ENCODE measurements at places on chromosomes 13 and 19. TPM values are rescaled to one million over a fixed set of nuclear protein-coding genes. Genes with fewer than 3 reads are reported as not detected.

KLK8 gene
- total RNA-seq: 2.1 TPM

ZNF441 gene
- 0.23 TPM for total RNA-seq

ZNF780A gene
- 11.0 TPM for total RNA-seq

DNA sequence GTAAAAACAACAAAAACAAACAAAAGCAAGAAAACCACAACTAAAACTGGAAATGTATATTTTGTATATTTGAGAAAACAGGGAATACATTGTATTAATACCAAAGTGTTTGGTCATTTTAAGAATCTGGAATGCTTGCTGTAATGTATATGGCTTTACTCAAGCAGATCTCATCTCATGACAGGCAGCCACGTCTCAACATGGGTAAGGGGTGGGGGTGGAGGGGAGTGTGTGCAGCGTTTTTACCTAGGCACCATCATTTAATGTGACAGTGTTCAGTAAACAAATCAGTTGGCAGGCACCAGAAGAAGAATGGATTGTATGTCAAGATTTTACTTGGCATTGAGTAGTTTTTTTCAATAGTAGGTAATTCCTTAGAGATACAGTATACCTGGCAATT lies 17.1 kb downstream of the KLF5 start:
- H3K27me3 ChIP-seq: no peaks in the 10 kb centered on the region
- peaks cover 2% of the 10 kb centered on the region for H3K4me1 ChIP-seq
- H3K27ac ChIP-seq: no peak overlapping the region
- DNase-seq: no peak

DNA sequence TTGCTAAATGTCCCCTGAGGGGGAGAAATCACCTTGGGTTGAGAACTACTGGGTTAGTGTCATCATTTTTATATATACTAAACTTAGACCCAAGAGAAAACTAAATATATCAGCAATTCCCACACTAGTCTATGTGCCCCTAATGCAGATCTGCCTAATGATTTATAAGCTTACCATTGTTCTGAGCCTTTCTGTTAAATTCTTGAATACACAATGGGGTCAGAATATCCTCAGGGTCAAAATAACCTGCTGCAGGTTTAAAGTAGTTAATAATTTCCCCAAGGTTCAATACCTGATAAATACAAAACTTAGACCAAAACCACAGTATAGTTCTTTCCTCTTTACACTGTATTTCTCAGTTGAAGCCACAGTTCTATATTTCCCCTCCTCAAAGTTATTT lies 4.6 kb downstream of the VWA8 start:
- DNase-seq: no peak
- no peaks in the 10 kb centered on the region for H3K36me3 ChIP-seq
- no peaks in the 10 kb centered on the region for H3K27me3 ChIP-seq
- no peak overlapping the region for H3K4me3 ChIP-seq
- no peak overlapping the region for H3K27ac ChIP-seq
- H3K4me1 ChIP-seq: 0 out of 2 replicates have a peak, but pooled peaks cover under 1% of the 10 kb centered on the region

DNA sequence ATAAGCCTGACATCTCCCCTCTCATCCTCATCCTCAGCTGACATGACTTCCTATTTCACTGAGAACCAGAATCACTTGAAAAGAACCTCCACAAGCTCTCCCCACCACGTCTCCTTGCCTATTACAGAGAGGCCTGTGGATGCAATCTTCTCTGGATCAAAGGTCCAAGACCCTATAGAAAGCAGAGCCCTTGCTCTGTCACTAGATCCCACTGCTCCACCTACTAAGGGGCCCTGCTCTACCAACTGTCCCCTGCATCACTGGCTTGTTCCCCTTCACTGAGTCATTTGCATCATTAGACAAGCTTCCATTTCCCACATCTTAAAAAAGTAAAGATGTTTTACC lies 40.8 kb downstream of the RCBTB2 start:
- no peak overlapping the region for H3K4me3 ChIP-seq
- DNase-seq: no peak
- no peaks in the 10 kb centered on the region for H3K27me3 ChIP-seq
- no peak overlapping the region for H3K27ac ChIP-seq
- H3K4me1 ChIP-seq: no peaks in the 10 kb centered on the region

DNA sequence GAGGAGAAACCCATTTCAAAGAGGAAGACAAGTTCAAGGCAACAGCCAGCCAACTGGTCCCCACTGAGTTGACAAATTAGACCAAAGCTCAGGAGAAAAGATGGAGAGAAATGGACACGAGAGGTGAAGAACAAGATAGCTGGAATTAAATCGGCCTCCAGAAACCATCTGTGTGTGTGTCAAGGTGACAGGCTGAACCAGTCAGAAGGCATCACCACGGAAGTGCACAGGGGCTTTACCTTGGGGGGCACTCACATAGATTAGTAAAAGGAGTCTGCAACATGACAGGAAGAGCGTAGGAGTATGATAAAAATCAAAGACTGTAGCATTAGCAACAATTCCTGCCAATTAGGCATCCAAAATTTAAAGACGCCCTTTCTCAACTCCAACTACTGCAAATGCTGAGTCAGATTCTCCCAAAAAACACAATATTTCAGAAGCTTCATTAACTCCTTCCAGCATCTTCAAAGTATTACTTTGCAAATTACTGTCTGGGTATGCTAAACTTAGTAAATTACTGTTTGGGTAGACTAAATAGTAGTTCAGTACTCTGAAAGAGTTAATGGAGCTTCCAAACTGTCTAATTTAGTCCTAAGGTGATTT lies 66.2 kb downstream of the FOXO1 start:
- DNase-seq: no peak
- no peaks in the 10 kb centered on the region for H3K36me3 ChIP-seq
- no peaks in the 10 kb centered on the region for H3K27me3 ChIP-seq
- H3K27ac ChIP-seq: no peak overlapping the region

GRCh38 chr13:92941167-92941566 lies 285.4 kb upstream of the GPC6 start:
- H3K36me3 ChIP-seq: no peaks in the 10 kb centered on the region
- no peak overlapping the region for H3K4me3 ChIP-seq
- H3K27ac ChIP-seq: no peak overlapping the region

DNA sequence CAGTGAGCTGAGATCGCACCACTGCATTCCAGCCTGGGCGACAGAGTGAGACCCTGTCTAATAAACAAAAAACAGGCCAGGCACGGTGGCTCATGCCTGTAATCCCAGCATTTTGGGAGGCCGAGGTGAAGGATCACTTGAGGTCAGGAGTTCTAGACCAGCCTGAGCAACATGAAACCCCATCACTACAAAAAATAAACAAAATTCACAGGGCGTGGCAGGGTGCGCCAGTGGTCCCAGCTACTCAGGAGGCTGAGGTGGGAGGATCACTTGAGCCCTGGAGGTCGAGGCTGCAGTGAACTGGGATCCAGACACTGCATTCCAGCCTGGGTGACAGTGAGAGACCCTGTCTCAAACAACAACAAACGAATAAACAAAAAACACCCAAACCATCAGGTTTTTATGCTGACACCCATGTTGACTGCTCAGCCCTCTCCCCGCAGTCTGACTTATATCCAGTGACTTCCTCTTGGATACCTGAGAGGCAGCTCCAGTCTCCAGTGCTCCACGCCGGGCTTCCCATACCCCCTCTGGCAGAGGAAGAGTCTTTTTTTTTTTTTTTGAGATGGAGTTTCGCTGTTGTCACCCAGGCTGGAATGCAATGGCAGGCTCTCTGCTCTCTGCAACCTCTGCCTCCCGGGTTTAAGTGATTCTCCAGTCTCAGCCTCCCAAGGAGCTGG lies 17.7 kb downstream of the WTIP start:
- no peaks in the 10 kb centered on the region for H3K4me1 ChIP-seq
- H3K36me3 ChIP-seq: no peaks in the 10 kb centered on the region

GRCh38 chr19:1453525-1454364 lies 3.8 kb downstream of the APC2 start:
- no peaks in the 10 kb centered on the region for H3K36me3 ChIP-seq
- H3K27ac ChIP-seq: no peak overlapping the region
- peaks cover 42% of the 10 kb centered on the region for H3K27me3 ChIP-seq
- no peak overlapping the region for H3K4me3 ChIP-seq
- DNase-seq: no peak

- no peaks in the 10 kb centered on the region for H3K36me3 ChIP-seq
- H3K27me3 ChIP-seq: no peaks in the 10 kb centered on the region
- H3K27ac ChIP-seq: no peak overlapping the region
Observed at GRCh38 chr13:44715287-44716230, 139.4 kb upstream of the TSC22D1 start.

GRCh38 chr19:2544576-2545415 lies 68.9 kb downstream of the GADD45B start:
- no peaks in the 10 kb centered on the region for H3K27me3 ChIP-seq
- no peak for DNase-seq
- H3K27ac ChIP-seq: no peak overlapping the region
- H3K4me1 ChIP-seq: peaks cover 19% of the 10 kb centered on the region

DNA sequence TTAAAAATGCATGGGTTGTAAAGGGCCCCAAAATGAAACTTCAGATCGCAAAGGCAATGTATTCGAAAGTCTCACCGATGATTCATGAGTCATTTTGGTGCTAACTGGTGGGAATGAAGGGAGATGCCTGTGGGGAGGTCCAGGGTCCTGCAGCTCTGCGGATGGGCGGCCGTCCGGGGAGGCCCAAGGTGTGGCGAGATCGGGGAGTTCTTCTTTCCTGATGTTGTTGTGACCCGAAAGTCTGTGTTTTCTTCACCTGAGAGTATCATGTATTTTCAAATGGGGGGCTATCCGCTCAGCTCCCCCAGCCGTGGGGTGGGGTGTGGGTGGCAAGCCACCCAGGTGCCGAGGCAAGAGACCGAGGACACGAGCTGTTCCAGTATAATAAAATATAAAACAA lies 36.5 kb downstream of the TFDP1 start:
- no peaks in the 10 kb centered on the region for H3K27me3 ChIP-seq
- H3K36me3 ChIP-seq: peaks cover 2% of the 10 kb centered on the region
- H3K4me3 ChIP-seq: no peak overlapping the region
- H3K27ac ChIP-seq: no peak overlapping the region
- no peak for DNase-seq
- H3K4me1 ChIP-seq: peaks cover 14% of the 10 kb centered on the region

- no peak overlapping the region for H3K4me3 ChIP-seq
- H3K27me3 ChIP-seq: no peaks in the 10 kb centered on the region
- DNase-seq: no peak
- H3K36me3 ChIP-seq: no peaks in the 10 kb centered on the region
- peaks cover 2% of the 10 kb centered on the region for H3K4me1 ChIP-seq
Observed at GRCh38 chr13:44770951-44771350, 194.8 kb upstream of the TSC22D1 start.

DNA sequence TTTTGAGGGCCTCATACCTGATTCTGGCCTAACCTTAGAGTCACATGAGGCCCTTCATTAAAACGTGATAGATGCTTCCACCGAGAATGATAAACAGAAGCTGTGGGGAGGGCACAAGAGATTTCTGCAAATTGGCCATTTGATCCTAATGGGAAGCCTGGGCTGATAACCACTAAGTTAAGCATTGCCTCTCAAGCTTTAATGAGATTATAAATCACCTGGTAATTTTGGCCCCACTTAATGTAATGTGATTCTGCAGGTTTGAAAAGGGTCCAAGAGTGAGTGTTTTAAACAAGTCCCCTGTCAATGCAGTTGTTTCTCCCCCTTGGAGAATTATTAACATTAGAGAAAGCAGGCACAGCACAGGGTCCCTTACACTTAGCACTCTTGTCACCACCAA lies 42.0 kb downstream of the ZNF486 start:
- no peak overlapping the region for H3K27ac ChIP-seq
- DNase-seq: no peak
- H3K4me1 ChIP-seq: no peaks in the 10 kb centered on the region
- H3K36me3 ChIP-seq: peaks cover 18% of the 10 kb centered on the region
- no peak overlapping the region for H3K4me3 ChIP-seq

DNA sequence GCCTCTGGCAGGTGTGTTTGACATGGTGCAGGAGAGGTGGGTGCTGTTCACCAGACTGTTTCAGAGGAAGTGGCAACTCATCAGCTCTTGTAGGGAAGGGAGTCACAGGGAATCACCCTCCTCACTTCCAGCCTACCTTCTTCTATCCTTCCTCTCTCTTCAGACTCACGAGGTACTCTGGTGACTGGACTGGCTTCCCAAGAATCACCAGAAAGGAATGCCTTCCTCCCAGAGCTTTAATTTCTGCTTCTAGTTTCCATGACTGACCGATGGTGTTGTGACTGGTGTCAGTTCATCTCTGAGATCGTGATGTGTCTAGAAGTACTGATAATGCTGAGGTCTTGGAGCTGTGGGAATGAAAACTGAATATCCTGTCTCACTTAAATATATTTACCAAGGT lies 247.3 kb downstream of the KCTD12 start:
- no peak overlapping the region for H3K27ac ChIP-seq
- H3K27me3 ChIP-seq: no peaks in the 10 kb centered on the region
- no peak overlapping the region for H3K4me3 ChIP-seq
- no peak for DNase-seq
- H3K4me1 ChIP-seq: no peaks in the 10 kb centered on the region

RFC3 gene
- 42.7 TPM for total RNA-seq

MBOAT7 gene
- 103 TPM for total RNA-seq

- H3K27ac ChIP-seq: no peak overlapping the region
- no peak for DNase-seq
- no peaks in the 10 kb centered on the region for H3K27me3 ChIP-seq
Observed at GRCh38 chr13:56393549-56393948, 747.2 kb upstream of the PRR20A start.

DNA sequence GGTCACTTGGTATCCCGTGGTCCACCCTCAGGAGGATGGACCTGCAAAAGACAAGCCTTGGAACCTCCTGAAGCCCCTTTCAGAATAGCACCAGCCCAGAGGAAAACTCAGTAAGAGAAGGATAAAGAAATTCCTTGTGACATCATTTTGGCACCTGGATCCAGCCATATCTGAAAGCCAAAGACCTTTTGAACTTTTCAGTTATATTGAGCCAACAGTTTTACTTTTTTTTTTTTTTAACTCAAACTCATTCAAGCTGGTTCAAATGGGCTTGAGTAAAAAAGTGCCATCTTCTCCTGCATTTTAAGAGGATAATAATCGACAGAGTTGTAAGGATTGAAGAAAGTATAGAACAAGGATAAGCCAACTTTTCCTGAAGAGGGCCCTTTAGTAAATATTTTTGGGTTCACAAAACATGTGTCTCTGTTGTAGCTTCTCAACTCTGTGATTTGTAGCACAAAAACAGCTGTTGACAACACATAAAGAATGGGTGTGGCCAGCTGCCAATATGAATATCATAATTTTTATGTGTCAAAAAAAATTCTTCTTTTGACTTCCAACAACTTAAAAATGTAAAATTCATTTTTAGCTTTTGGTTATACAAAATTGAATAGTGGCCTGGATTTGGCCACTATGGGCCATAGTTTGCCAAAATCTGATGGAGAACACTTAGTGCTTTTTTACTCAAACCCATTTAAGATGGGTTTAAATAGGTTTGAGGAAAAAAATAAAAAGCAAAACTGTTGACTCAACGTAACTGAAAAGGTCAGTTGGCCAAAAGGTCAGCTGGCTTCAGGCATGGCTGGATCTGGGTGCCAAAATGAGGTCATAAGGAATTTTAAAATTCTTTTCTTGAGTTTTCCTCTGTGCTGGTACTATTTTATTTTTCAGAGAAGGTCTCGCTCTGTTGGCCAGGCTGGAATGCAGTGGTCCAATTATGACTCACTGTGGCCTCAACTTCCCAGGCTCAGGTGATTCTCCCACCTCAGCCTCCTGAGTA lies 50.7 kb downstream of the ACSBG2 start:
- H3K4me3 ChIP-seq: no peak overlapping the region
- no peak for DNase-seq
- H3K27ac ChIP-seq: no peak overlapping the region
- no peaks in the 10 kb centered on the region for H3K36me3 ChIP-seq
- no peaks in the 10 kb centered on the region for H3K27me3 ChIP-seq

SULT2A1 gene
- total RNA-seq: not detected

GRCh38 chr13:33640832-33641231 lies 177.1 kb upstream of the RFC3 start:
- H3K36me3 ChIP-seq: no peaks in the 10 kb centered on the region
- no peak overlapping the region for H3K4me3 ChIP-seq
- H3K4me1 ChIP-seq: peaks cover 11% of the 10 kb centered on the region
- DNase-seq: no peak
